ENCODE measurements at places on chromosomes 1 and 21.

- DNase-seq, result peak; percentile 14
These were observed 46.9 kb downstream of the DOP1B start for GRCh38 chr21:36203603-36203889.

DNA sequence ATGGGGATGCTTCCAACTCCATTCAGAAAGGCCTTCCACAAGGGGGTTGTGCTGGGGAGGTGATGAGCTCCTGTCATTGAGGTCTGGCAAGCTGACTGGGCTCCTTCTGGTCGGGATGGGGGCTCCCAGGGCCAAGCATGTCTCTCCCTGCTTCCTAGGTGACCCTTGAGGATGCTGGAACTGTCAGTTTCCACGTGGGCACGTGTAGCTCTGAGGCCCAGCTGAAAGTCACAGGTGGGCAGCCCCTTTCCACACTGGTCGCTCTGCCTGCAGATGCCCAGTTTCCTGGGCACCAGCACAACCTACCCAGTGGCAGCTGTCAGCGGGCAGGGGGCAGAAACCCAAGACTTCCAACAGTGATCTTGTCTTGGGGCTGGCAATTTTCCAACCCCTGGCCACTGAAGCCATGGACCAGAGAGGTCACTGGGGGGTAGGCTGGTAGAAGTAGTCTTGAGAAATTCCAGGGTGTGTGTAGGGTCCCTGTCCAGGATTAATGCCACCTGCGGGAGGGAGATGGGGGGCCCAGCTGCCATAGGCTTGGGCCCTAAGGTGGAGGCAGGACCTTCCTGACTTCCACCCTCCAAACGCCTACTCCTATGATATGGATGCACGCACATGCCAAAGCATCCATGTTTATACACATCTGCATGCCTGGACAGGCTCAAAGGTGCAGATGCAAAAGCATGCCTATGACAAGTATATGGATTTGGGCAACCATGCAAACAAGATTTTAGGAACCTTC, 97.1 kb downstream of the TRIM11 start:
- DNase-seq, result no peak

DNA sequence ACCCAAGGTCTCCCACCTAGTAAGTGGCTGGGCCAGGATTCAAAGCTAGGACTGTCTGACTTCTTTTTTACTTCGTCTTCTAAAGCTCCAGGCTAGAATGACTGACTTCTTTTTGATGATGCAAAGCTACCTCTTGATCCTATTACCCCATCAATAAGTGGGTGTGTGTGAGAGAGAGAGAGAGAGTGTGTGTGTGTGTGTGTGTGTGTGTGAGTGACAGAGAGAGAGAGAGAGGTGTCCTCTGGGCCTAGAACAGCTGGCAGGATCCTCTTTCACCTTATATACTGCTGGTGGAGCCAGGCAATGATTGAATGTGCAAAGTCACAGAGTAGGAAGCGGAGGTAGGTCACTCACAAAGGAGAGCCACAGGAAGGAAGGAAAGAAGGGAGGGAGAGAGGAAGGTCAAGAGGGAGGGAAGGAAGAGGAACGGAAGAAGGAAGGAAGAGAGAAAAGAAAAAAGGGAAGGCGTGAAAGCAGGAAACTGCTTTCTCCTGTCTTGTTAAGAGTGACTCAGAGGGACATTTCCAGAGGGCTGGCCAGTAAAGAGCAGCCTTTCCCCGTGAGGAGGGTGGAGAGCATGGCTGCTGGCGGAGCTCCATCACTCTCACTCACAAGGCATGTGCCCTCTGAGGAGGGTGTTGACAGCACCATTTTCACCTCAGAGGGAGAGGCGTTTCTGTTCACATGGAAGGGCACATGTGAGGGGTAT, 68.9 kb downstream of the CDC7 start:
- DNase-seq, result no peak

- DNase-seq, result no peak
These were observed 2.2 kb upstream of the INAVA start for GRCh38 chr1:200892546-200892945.

DNA sequence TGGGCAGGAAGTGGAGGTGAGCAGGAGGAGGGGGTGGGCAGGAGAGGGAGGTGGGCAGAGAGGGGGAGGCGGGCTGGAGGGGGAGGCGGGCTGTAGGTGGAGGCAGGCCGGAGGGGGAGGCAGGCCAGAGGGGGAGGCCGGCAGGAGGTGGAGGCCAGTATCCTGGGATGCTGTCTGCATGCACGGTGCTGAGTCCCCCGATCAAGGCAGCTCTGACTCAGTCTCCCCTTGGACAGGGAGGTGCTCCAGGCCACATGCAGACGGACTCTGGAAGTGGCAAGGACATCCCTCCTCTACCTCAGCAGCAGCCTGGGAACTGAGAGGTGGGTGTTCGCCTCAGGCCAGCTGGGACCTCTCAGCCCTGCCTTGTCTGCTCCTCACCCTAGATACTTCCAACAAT, 9.9 kb downstream of the IKBKE start:
- no peak for DNase-seq

Data from stimulated activated CD8-positive, alpha-beta memory T cell treated with anti-CD3 and anti-CD28 coated beads, Interleukin-7, amount 100 ng/mL, for 4 hours (primary cell).